ENCODE measurements at places on chromosomes 6 and 20.

DNA sequence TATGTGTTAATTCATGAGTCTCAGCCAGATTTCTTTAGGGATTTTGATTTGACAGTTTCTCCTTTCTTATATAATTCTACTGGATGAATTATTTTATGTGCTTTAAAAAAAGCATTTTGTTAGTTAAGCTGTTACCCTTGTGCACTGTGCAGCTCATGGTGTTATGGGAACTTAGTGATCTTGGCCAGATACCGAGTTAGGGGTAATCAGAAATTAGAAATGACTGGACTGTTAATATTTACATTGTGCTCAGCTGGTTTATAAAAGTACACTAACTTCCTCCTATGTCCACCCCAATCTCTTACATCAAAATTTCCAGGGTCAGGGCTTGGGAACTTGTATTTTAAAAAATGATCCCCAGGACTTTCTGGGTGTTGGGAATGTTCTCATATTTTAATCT, 260.0 kb downstream of the ZFAND3 start:
- DNase-seq, result no peak

DNA sequence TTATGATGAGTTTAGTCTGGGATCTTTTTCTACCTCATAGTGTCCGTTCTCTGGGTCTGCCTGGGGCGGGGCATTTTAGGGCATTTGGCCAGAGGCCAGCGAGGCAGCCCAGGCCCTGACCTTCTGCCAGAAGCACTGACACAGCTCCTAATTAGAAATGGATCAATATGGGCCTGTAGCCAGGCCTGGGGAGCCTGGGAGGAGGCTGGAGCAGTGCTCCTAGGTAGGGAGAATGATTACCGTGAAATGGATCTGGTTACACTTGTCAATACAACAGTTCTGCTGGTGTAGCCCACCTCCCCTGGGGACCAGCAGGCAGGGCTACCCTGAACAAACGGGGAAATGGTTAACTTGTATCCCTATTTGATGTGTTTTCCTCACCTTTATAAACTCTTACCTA, 23.0 kb downstream of the RALY start:
- DNase-seq, result no peak

GRCh38 chr6:160767647-160768019, 65.6 kb downstream of the PLG start:
- DNase-seq, result no peak

- no peak for DNase-seq
Observed at GRCh38 chr6:167268683-167269280, 22.3 kb upstream of the UNC93A start.

DNA sequence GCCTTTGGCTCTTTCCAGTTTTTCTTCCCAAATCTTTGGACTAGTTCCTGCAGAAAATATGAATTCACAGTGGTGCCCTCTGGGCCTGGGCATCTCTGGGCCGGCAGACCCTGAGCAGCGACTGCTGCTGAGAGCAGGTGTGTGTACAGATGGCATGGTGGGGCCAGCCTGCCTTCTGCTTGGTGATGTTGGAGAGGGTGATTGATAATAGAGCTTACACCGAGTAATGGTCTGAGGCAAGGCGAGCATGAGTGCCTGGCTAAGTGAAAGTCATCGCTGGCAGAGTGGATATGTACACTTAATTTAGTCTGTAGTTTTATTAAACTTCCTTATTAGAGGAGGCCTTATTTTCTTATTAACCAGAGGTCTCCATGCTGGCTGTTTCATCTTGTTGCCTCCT, 156.9 kb downstream of the CDKAL1 start:
- no peak for DNase-seq

GRCh38 chr6:41871691-41872090, 23.5 kb downstream of the USP49 start:
- no peak for DNase-seq

DNA sequence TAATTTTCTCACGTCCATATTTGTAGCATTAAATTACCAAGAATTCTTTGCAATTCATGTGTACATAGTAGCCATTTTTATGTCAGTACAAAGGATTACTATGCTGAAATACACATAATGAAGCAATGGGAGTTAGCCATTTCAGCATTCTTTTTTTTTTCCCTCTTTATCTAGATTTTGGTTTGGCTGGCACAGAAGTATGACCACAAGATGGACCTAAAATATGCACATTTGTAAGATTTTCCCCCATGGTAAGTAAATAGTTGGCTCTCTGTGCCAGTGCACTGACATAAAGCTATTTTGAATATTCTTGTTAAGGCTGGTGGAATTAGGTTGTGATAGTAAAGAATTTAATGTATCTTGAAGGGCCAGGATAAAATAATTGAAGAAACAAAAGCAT, 486.1 kb upstream of the BTBD3 start:
- DNase-seq, result no peak

- DNase-seq, result no peak
Observed at GRCh38 chr6:8375916-8376315, 59.4 kb downstream of the SLC35B3 start.

Measured in HS-5 (cell line).